KG1 (cell line): ENCODE measurements at places on chromosomes 12 and 14.

- peak; percentile 41 for DNase-seq
Observed at GRCh38 chr14:66508846-66509621, 1.1 kb downstream of the GPHN start.

GRCh38 chr12:120588948-120589930 lies 8.0 kb upstream of the POP5 start:
- DNase-seq = no peak

- no peak for DNase-seq
Observed at GRCh38 chr12:56725723-56726102, 614 bp upstream of the NACA start.

- DNase-seq = no peak
Observed at GRCh38 chr12:113359939-113360748, 1.8 kb downstream of the PLBD2 start.

GRCh38 chr12:14959916-14960496 lies 1.4 kb downstream of the ARHGDIB start:
- DNase-seq = no peak

GRCh38 chr14:67570453-67570852 lies 29.6 kb downstream of the PIGH start:
- DNase-seq = no peak

DNA sequence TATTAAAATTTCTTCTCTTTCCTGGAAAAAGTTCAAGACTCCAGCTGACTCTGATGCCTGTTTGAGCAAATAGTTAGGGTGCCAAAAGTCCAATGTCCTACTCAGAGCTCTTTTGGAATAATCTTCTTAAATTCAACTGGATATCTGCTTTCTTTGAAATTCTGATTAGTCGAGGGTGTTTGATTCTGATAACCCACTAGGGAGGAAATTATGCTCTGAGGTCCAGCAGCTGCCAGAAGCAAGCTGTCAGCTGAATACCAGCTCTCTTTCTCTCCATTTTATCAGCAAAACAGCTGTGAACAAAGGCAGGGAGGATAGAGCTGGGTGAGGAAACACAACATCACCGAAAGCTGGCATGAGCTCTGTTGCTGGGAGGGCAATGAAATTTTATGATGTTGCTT lies 141.5 kb downstream of the CAND1 start:
- DNase-seq = no peak

- no peak for DNase-seq
Observed at GRCh38 chr14:57058319-57058718, 210.4 kb downstream of the EXOC5 start.

- no peak for DNase-seq
Observed at GRCh38 chr12:106025129-106025528, 113.6 kb downstream of the NUAK1 start.

DNA sequence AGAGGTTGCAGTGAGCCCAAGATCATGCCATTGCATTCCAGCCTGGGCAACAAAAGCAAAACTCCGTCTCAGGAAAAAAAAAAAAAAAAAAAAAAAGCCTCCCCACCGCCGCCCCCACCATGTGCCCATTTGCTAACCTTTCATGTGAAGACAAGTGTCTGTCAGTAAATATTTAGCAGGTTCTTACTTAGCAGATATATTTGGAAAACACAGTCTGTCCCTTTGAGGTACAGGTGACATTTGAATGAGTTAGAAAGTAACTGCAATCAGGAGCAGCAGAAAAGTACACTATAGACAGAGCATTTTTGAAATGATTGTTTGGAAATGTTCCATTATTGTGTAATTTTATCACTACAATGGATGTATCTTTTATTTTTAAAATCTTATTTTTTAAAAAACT lies 119.7 kb downstream of the FGD4 start:
- DNase-seq = no peak

- no peak for DNase-seq
Observed at GRCh38 chr14:29301571-29301970, 535.0 kb downstream of the FOXG1 start.

DNA sequence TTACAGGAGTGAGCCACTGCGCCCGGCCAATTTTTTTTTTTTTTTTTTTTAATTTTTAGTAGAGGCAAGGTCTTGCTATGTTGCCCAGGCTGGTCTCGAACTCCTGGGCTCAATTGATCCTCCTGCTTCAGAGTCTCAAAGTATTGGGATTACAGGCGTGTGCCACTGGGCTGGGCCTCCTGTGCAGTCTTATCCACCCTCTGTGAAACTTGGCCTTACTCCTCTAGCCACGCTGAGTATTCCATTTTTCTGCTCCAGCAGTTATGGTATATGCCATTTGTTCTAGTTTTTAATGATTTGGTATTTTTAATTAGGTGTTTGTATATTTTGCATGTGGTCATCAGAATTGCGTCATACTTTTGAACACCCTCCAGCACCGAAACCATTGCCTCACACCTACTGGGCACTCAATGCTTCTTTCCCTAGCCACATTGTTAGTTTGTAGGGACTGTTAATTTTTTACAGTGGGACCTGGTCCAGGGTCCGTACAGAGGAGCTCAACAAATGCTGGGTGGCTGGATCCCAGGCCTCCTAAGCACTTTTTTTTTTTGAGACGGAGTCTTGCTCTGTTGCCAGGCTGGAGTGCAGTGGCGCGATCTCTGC lies 11.4 kb downstream of the RIOX1 start:
- DNase-seq = no peak

DNA sequence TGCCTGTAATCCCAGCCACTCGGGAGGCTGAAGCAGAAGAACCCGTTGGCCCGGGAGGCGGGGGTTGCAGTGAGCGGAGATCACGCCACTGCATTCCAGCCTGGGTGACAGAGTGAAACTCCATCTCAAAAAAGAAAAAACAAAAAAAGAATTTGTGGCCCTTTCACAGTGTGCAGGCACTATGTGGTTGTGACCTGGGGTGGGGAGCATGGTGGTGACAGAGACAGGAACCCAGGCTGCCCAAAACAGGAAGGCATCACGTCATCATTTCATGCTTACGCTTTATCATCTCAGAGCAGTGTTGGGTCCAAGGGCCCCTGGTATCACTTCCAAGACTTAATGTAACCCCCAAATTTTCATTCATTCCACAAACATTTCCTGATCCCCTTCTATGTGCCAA lies 175.7 kb upstream of the GSC start:
- no peak for DNase-seq

DNA sequence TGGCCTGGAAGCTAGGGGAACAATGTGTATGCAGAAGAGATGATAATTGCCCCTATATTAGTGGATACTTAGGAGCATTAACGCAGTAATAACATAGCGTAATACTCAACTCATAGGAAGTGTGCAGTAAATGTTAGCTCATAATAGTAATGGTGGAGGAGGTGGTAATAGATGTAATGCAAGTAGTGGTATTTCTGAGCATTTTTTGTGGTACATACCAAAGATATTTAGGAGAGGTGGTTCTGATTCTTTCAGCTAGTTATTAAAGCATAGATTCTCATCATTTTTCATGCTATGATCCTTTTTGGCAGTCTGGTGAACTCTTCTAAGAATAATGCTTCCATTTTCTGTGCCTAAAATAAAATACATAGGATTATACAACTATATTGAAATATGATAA lies 233.1 kb downstream of the PTPRO start:
- no peak for DNase-seq

DNA sequence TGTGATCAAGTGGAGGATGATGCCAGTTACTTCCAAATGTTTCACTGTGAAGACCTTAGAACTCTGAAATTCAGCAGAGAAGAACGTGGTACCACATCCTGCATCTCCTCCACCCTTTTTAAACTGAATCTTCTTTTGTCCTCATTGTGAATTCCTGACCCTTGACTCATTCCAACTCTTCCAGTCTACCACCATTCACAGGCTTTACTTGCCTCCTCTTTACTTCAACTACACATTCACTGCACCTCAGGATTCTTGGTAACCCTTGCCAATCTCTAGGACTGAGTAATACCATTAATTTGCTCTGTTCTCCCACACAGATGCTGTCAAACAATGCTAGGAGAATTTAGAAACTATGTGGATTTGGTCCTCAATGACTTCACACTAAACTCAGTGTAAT lies 37.3 kb downstream of the PPP1R12A start:
- no peak for DNase-seq

GRCh38 chr14:59189091-59189785 lies 771 bp downstream of the DAAM1 start:
- no peak for DNase-seq

DNA sequence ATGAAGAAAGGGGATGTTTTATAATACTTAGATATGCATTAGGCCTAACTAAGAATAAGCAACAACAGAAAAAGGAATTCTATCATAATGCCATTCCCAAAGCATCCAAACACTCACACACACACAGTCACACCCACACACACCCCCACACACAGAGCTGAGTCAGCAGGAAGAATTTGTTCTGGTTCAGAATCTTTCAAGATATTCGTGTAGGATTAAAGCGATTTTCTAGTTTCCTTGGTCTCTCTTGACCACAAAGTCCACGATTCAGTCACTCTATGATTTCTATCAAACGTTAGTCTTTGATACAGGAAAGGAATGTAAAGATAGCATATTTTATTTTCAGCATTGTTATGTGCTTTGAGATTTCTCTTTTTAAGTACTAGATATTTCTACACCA lies 382.6 kb upstream of the DCN start:
- DNase-seq = no peak

DNA sequence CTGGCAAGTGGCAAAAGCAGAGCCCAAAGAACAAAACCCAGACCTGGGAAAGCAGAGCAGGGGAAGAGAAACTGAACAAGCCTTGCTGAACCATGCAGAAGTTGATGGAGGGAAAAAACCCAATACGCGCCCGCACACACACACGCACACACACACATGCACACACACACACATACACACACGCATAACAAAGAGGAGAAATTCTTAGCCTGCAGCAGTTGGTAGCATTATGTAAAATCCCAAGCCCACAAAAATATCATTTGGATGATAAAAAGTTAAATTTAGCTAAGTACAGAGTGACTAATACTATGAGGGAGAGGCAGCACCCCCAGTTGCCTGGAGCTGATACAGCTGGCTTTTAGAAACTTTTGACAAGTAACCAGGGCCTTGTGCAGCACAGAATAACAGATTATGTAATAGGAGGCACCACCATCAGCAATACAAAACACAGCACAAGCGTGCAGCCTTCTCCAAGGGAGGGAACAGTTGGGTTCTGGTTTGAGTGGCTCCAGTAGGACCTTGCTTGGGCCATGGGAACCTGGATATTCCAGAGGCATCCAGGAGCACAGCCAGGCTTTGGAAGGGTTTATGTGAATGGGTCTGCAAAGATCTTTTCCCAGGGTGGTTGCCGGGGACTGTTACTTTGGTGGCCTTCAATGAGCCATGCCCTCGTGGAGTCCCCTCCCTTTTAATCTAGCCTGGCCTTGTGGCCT lies 35.3 kb downstream of the PITPNM2 start:
- DNase-seq = no peak

- no peak for DNase-seq
Observed at GRCh38 chr14:24838945-24839616, 205.1 kb upstream of the GZMB start.

DNA sequence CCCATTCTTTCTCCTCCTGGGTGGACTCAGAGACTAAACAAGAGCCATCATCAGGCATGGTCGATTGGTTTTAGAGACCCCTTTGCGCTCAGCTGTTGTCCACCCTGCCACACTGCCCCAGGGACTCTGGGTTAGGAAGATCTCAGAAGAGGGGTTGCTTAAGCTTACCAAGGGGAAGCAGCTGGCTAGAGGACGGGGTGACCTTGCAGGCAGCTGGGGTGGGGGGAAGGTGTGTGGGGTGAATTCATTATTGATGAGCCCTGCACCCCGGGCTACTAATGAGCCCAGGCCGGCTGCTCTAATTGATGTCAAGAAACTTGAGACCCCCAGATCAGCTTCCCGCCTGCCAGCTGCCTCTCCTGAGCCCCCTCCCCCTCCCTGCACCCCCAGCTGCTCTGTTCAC lies 8.7 kb upstream of the ZNF385A start:
- DNase-seq = no peak

- no peak for DNase-seq
Observed at GRCh38 chr12:75705749-75706711, 194.6 kb upstream of the KRR1 start.

DNA sequence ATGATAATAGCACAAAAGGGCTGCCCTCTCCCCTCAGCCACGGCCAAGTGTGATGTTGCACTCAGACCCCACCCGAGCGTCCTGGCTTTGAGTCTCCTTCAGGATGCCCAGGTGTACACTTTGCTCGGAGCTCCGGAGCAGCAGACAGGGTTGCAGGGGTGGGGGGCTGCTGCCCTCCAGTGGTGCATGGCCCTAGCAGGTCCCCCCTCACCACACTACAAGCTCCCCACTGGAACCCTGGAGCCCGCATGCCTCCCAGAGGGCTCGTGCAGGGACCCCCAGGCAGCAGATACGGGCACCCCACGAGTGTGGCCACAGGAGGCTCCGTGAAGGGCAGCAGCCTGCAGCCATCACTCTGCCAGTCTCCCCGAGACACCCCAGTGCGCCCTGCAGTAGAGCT lies 69.9 kb upstream of the C14orf180 start:
- DNase-seq = no peak

GRCh38 chr14:78130356-78130755 lies 39.8 kb upstream of the NRXN3 start:
- no peak for DNase-seq

DNA sequence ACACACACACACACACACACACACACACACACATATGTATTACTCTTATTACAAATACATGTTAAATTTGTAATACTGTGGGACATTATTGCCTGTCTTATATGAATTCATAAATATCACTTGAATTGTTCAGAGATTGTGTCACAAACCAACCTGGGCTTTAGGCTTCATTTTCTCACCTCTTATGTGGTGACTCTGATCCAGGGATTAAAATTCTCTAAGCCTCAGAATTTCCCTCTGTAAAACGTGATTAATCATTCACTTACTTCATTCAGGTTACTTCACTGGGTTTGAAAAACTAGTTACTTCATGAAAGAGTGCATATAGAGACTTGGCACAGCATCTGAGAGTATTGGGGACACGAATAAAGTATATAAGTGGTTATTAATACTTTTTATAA lies 240.3 kb upstream of the PDZRN4 start:
- no peak for DNase-seq

GRCh38 chr14:103161054-103161397 lies 37.8 kb downstream of the TNFAIP2 start:
- no peak for DNase-seq

GRCh38 chr14:73762375-73762822 lies 48.2 kb upstream of the PNMA1 start:
- no peak for DNase-seq

GRCh38 chr14:74886001-74886400 lies 4.3 kb downstream of the DLST start:
- no peak for DNase-seq

GRCh38 chr12:104136577-104136976 lies 1.4 kb downstream of the NFYB start:
- DNase-seq = no peak

- DNase-seq = no peak
Observed at GRCh38 chr14:50210074-50210473, 21.3 kb downstream of the SOS2 start.

DNA sequence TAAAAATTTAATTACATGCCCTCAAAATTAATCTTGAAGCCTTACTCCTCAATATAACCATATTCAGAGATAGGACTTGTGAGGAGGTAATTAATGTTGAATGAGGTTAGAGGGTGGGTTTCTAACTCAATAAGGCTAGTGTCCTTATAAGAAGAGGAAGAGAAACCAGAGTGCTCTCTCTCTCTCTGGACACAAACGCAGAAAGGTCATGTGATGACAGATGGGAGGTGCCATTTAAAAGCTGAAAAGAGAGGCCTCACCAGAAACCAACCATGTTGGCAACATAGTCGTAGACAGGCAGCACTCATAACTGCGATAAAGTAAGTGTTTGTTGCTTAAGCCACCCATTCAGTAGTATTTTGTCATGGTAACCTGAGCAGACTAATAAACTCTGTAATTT lies 378.5 kb upstream of the LMO3 start:
- no peak for DNase-seq
